ENCODE measurements at places on chromosomes 6 and 20.

DNA sequence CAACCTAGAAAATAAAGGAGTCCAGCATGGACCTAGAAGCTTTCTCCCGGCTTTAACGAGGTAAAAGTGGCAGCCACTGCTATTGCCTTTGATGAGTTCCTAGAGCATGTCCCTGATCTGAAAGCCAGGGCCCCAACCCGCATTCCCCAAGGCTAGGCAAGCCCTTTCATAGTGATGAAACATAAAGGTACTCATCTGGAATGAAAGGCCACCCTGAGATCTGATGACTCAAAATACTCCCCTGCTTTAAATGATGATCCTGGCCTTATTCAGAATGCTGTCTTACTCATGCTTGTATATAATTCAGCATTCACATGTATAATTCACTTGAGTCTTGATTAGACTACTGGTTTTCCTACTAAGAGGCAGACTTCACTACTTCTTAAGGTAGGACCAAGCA, 21.3 kb downstream of the TTPAL start:
- DNase-seq = peak; percentile 65

DNA sequence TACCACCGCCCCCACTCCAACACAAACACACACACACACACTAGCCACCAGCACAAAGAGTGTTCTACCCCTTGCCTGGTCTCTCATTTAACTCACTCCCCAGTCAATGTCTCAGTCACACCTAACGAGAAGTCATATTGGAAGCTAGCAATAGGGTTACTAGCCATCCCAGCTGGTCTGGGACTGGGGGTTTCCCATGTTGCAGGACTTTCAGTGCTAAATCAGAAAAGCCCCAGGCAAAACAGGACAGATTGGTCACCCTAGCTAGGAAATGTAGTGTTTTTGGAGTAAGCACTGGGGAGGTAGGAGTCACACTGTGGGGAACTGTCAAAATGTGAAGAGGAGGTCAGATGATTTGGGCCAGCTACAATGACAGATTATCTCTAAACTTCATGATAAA, 158.1 kb downstream of the UNC5CL start:
- no peak for DNase-seq

DNA sequence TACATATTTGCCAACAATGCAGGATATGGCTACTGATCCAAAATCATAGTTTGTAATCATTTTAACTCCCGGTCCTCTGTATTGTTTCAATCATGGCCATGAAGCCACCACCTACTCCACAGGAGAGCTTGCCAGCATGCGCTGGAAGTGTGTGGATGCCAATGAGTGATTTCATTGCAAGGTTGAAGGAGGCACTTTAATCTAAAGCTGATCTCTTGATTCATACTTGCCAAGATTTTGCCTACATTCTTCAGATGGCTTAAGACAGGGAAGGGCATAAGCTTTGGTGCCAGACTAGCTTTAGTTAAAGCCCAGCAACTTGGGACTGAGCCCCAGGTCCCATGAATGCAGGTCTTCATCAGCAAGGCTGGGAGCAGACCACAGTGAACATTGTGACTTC, 58.8 kb downstream of the TPD52L1 start:
- no peak for DNase-seq

DNA sequence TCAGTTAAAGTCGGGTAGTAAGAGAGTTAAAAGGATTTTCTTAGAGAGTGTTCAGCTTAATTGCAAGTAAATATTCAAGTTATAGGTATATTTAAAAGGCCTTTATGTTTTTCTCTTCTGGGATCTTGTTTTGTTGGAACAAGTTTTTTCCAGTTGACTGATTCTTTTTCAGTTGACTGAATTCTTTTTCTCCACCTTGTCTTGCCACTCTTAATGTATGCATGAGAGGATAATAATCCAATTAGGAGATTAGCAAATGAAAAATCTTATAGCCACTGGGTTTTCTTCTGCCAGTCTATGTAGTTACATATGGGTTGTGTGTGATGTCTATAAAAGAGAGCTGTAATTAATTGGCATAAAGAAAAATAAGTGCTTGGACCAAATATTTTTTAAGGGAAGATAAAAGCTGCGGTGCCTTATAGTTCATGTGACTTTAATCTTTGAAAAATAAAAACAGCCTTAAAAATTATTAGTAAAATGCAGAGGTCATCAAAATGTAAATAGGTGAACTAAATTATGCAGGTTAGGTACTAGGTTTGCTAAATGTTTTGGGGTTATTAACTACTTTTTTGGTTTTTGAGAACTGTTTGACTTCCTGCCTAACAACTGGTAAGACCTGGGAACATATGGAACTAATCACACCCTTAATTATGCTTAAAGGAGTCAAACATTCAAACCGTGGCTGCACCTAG, 367.2 kb downstream of the HTR1B start:
- no peak for DNase-seq

DNA sequence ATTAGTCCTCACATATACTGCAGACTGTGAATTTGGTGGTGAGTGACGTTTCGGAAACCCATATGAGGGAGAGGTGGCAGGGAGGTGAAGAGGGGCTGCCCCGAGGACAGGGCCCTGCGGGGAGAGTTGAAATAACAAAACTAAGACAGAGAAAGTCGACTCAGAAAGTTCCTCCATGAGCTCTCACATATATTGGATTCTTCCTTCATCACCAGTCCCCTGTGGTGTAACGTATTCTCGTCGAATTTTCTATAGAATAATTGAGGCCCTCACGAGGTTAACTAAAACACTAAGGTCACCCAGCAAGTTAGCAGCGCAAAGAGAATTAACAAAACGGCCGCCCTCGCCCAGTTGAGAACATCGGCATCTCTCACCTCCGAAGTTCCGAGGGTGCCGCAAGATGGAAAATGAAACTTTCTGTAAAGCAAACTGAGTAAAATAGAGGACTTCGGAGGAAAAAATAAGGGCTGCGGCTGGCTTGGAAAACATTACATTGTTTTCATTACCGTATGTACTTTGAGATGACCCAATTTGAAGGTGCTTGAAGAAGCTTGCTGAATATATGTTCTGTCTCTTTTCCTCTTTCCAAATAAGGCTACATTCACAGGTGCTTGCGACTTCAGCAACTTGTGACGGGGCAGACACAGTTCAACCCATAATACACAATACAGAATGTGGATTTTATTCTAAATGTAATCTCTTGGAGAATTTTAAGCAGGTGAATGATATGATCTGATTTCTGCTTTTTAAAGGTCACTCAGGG, 490.9 kb upstream of the JARID2 start:
- DNase-seq = no peak

- no peak for DNase-seq
These were observed at the start of gene IL20RA for GRCh38 chr6:137044366-137045221. Gene IL20RA (minus strand): TSS chr6:137044965. CDS start chr6:137044728, 237 bp downstream.

- DNase-seq = peak; percentile 24
These were observed 97.0 kb downstream of the KCNB1 start for GRCh38 chr20:49385465-49385864.

DNA sequence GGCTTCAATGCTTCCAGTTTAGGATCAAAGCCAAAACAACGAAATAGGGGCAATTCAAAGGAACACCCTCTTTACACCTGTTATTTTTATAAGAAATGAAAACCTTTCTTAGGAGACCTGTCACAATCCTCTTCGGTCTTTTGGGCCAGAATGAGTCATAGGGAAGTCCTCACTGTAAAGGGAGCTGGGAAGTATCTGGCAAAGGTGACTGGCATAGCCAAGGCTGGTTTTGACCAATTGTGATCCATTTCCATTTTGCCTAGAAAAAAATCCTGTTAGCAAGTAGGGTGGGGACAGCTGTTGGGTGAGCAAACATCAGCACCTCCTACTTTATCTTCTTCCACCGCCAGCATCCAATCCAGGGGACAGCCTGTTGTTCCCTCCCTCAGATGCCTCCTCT, 343.2 kb upstream of the SULF2 start:
- DNase-seq = no peak

GRCh38 chr6:102229271-102229670, 835.8 kb downstream of the GRIK2 start:
- no peak for DNase-seq

- DNase-seq = no peak
These were observed 203.3 kb upstream of the TAB2 start for GRCh38 chr6:149114167-149114566.

- no peak for DNase-seq
These were observed 70.4 kb downstream of the GCNT2 start for GRCh38 chr6:10591422-10592160.

DNA sequence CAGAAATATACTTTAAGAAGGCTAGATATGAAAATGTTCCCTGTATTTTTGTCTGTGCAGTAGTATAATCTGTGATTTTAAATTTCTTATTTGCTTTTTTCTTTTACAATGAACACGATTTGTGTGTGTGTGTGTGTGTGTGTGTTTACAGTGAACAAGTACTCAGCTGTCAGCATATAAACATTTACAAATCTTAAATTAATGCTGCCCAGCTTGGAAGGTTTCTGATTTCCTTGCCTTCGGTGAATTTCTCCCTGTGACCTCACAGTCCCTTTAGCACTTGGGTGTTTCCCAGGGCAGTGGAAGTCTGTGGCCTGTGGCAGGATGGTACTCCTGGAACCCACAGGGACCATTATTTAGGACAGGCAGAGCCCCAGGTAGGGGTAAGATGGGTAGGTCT, 37.6 kb downstream of the TXLNB start:
- no peak for DNase-seq

- DNase-seq = no peak
These were observed 17.6 kb downstream of the PRDM1 start for GRCh38 chr6:106103728-106104109.

DNA sequence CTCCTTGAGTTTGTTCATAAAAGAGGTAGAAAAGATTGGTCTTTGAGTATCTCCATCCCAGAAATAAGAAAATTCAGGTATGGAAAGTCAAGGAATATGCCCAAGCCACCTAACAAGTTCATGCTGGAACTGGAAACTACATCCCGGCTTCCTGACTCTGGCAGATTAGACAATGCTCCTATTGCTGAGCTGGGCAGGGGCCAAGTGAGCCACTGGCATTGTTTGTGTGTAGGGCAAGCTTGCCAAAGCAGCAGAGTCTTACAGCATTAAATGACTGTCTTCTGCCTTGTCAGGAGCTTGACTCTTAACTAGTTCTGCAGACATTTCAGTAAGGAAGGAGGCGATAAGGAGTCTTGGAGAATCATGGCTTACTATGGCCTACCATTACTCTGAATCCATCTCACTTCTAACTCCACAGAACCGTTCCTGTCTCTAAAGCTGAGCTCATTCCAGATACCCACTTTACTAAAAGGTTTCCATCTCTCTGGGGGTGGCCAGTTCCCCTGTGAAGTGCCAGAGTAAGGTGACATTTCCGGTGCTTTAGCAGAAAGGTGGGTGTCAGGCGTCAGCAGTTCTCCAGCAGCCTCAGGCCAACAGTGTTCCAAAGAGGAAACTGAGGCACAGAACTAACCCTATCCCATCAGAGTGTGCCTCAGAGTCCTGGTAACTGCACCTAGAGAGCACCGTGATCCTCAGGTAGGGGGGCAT, 30.1 kb downstream of the PRDM1 start:
- no peak for DNase-seq

GRCh38 chr6:15246666-15247499, 1.0 kb downstream of the JARID2 start:
- no peak for DNase-seq

- DNase-seq = no peak
These were observed 271.8 kb downstream of the PRL start for GRCh38 chr6:22024973-22025467.

DNA sequence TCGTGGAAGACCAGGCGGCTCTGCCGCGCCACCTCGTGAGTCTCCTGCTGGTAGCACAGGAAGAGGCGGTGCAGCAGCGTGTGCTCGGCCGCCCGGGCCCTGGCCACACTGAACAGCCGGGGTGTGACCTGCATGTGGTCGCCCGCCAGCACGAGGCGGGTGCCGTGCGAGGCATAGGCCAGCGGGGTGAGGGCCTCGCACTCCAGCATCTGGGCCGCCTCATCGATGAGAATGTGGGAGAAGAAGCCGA, 7.0 kb downstream of the HELZ2 start:
- DNase-seq = no peak

DNA sequence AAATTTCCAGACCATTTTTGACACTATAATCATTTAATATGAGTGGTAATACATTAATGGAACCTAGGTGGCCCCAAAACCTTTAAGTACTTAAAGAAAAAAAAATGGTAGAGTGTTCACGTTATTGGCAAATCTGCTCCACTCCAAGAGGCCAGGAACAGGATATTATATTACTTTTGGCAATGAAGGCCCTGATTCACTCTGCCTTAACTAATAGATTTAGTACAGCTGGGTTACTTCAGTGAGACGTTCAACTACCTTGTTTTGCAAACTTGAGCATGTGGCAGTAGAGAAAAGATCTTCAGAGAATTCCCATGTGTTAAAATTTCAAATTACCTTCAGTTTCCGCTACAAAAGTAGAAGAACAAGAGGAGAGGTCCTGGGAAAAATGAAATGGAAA, 12.8 kb downstream of the ADNP start:
- no peak for DNase-seq

DNA sequence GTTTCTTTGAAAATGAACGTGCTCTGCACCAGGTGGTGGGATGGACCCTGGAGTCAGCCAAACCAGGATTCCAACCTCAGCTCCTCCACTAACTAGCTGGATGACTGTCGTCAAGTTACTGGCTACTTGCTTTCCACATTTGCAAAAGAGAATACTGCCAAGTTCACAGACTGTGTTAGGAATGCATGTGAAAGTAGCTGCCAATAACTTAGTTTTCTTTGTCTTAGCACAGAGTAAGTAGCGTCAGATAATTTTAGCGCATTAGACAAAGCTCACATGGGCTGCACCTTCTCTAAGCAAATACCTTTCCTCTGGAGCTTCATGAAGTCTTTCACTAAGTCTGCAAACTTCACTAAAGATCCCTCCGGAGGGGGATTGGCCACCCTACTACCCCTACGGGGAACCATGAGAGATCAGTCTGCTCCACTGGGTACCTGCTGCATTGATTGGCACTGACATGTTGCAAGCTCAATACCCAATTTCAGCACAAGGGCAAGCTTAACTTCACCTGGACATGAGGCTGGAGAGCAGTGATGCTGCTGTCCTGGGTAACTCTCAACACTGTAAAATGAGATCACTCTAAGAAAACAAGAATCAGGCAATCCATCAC, 113.9 kb downstream of the MBOAT1 start:
- DNase-seq = no peak

- DNase-seq = no peak
These were observed 3.3 kb downstream of the TRMT11 start for GRCh38 chr6:125989631-125990030.

- no peak for DNase-seq
These were observed 10.1 kb downstream of the MTCH1 start for GRCh38 chr6:36976007-36976264.

DNA sequence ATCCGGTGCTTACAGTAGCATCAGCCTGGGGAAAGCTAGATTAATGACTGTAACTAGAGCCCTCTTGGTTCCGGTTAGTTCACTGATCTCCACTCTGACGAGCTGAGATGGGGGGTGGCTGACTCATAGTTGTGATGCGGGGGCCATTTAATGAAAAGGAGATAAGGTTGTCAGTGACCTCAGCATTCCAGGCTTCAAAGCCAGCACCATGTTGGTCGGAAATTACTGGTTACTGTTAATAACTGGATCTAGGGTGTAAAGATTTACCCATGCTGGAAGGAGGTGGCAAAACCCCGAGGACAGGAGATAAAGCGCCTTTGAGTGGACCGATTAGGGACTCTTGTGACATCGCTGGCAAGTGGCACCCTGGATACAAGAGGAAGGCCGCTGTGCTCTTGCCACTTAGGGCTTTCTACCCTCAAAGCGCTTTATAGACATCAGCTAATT, 21.1 kb downstream of the FOXC1 start:
- no peak for DNase-seq
